NCI-H524 treated with DMSO at 0.1 percent for 48 hours (cell line): ENCODE measurements at places on chromosomes 12 and 14.

DNA sequence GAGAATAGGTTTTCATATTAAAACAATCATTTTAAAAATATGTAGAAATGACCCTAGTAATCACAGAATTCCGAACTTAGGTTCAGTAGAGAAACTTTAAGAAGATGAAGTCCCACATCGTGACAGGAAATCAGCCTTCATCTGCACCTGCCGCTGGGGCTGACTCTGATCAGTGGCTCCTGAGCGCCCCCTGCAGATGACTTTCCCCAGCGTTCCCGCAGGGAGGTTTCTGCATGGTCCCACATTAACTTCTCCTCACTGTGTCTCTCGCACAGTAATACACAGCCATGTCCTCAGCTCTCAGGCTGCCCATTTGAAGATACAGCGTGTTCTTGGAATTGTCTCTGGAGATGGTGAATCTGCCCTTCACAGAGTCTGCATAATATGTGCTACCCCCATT is 1131.1 kb downstream of the TMEM121 start:
- no peak for DNase-seq

DNA sequence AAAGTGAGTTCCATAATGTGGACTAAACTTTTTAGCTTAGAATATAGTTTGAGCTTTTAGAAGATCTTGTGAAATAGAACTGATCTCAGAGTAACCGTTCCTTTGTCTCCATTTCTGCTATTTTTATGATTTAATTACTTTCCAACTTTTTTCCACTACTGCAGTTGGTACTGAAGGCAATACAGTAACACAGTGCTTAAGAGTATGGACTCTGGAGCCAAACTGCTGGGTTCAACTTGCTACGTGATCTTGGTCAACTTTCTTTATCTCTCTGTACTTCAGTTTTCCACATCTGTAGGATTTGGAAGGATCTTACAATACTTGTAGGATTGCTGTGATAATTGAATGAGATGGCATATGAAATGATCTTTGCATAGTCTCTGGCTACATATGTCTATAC is 40.9 kb downstream of the ATXN7L3B start:
- DNase-seq = no peak

GRCh38 chr12:131066207-131066885 is 112.6 kb downstream of the ADGRD1 start:
- DNase-seq = no peak

DNA sequence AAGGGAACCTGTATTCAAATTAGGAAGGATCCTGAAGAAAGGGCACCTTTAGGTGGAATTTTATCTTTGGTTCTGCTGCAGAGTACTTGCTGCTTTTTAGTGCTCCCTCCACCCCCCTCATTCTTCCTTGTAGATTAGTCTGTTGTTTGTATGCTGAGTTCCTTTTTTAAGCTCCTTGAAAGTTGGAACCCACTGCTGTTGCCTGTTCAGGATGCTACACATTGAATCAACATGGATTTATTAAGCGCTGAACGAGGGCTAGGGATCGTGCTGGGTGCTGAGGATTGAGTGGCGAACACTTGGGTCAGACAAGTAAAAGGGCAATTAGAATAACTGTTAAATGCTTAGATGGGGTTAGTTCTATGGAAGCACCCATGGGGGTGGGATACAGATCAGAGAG is 884 bp upstream of the AMN1 start:
- no peak for DNase-seq
